Tongue (tissue), 3 donors: ENCODE measurements at places on chromosomes 6 and 20. TPM values are rescaled to one million over a fixed set of nuclear protein-coding genes. Genes with fewer than 3 reads are reported as not detected.

Gene PPP1R14C
- 42.3 TPM for total RNA-seq

Gene C6orf132
- total RNA-seq, result 8.5 TPM

Gene ADAM33
- 52.6 TPM for total RNA-seq

Gene DEFB124
- not detected for total RNA-seq

Gene UNC93A
- 0.10 TPM for total RNA-seq

Gene KCNB1
- 9.8 TPM for total RNA-seq

Gene HLA-DQB2
- not detected for total RNA-seq

Gene POLR1C
- total RNA-seq, result 21.8 TPM

Gene LPIN3
- total RNA-seq, result 11.0 TPM

Gene BMP6
- total RNA-seq, result 10.7 TPM

Gene ERVFRD-1
- 0.10 TPM for total RNA-seq

Gene BMP2
- 11.8 TPM for total RNA-seq

Gene BNIP5
- not detected for total RNA-seq

Gene HDGFL1
- total RNA-seq, result not detected

Gene CDK19
- total RNA-seq, result 20.3 TPM

Gene PRDM13
- not detected for total RNA-seq

Gene SLC29A1
- 49.5 TPM for total RNA-seq

Gene MUC22
- 0.21 TPM for total RNA-seq
